HAP-1 (cell line): ENCODE measurements at places on chromosomes 7 and 10.
A peak's percentile ranks its signal among the peaks of the same experiment; 100 is the strongest.

- DNase-seq: no peak
Measured at GRCh38 chr7:22718200-22718711, 8.7 kb upstream of the IL6 start.

GRCh38 chr10:58266826-58267712, 625 bp downstream of the IPMK start:
- DNase-seq: peak; percentile 79

GRCh38 chr10:104731192-104731591, 90.1 kb downstream of the SORCS3 start:
- DNase-seq: no peak

- peak; percentile 66 for DNase-seq
Measured at GRCh38 chr7:47497367-47498096, 84.4 kb downstream of the TNS3 start.

GRCh38 chr10:31822150-31822549, 106.5 kb downstream of the ARHGAP12 start:
- DNase-seq: no peak

- no peak for DNase-seq
Measured at GRCh38 chr7:45080265-45080957, 8.4 kb downstream of the NACAD start.

DNA sequence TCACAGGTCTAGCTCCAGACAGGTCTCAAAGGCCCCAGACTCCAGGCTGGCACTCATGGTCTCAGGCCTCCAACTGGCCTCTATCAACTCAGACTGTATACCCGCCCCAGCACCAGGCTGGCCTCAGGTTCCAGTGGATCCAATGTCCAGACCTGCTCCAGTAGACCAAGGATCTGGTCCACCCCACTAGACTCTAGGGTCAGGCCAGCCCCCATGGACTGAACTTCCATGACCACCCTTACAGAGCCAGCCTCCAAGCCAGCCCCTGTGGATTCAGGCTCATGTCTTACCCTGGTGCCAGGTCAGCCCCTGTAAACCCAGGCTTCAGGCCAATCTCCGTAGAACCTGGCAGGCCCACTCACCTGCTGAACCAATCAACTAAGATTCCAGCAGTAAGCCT, 16.8 kb upstream of the GNAT3 start:
- DNase-seq: no peak

DNA sequence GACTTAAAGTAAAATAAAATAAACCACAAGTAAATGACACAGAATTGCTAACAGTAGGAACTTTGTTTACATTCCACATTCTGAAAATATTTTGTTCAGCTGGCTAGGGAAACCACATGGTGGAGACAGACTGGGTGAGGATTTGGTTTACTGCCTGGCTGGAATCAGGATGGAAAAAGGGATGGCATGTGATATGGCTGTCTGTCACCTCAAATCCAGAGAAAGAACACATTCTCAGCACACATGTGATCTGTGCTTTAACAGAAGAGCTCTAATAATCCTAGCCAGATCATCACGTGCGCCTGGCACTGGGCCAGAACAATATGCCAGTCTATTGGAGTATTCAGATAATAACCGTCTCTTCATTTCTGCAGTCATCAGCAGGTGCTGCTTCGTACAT, 90.9 kb upstream of the PIP4K2A start:
- DNase-seq: no peak

GRCh38 chr7:128434413-128435326, 21.0 kb upstream of the HILPDA start:
- no peak for DNase-seq

- no peak for DNase-seq
Measured at GRCh38 chr7:84092207-84092606, 102.4 kb downstream of the SEMA3A start.

- DNase-seq: no peak
Measured at GRCh38 chr10:9018195-9019173, 964.0 kb downstream of the GATA3 start.

GRCh38 chr7:140426130-140426529, 22.3 kb downstream of the RAB19 start:
- no peak for DNase-seq

DNA sequence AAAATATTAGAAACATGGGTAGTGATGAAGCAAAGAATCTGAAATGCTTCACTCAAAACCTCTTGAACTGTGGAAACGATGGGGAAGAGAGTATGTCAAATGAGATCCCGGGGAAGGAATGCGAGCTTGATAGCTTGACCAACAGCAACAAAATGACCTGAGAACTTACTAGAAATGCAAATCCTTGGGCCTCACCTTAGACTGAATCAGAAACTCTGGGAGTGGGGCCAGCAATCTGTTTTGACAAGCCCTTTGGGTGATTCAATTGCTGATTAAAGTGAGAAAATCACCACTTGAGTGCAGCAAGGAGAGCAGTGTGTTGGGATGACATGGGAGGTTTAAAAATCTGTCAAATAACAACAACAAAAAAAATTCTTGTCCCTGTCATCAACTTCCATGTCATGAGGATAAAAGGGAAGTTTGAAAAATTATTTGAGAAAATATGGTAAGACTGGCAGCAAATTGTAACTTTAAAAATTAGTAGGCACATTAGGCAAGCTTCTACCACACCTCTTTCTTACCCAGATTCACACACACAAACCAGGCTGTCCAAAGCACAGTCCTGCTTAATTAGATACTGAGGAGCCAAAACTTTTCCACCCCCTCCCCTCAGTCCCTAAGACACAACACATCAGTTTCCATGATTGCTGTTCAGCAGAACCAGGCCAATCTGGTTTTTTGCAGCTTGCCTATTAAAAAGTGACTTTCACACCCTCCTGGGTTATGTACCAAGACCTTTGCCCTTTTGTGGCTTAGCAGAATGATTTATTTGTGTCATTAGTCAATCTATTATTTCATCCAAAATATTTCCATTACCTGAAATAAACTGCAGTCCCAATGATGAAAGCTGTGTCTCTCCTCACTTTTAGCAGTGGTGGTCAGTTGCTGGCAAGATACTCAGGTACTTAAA, 15.6 kb downstream of the CALCR start:
- no peak for DNase-seq

DNA sequence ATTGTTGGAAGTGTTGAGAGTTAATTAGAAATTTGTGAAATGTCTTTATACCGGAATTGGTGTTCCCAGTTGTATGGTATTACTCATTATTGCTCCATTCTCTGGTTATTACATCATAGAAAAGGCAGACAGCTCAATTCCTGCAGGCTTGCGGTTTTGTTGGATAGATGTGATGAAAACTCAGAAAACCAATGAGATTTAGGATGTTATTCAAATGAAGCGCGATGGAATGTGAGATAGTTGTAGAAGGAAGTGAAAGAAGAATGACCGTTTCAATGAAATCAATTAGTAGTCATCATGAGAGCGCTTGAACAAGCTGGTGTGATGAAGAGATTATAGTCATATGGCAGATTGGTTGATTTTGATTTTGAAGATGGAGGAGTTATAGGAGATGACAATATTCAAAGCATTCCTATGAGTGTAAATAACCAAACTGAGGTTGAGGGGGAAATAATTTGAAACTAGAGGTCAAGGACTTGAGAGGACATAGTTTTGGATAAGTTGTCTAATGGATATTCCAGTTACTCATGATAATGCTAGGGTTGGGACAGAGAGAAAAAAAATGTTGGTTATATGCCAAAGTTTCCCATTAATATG, 991.5 kb downstream of the NRG3 start:
- no peak for DNase-seq

DNA sequence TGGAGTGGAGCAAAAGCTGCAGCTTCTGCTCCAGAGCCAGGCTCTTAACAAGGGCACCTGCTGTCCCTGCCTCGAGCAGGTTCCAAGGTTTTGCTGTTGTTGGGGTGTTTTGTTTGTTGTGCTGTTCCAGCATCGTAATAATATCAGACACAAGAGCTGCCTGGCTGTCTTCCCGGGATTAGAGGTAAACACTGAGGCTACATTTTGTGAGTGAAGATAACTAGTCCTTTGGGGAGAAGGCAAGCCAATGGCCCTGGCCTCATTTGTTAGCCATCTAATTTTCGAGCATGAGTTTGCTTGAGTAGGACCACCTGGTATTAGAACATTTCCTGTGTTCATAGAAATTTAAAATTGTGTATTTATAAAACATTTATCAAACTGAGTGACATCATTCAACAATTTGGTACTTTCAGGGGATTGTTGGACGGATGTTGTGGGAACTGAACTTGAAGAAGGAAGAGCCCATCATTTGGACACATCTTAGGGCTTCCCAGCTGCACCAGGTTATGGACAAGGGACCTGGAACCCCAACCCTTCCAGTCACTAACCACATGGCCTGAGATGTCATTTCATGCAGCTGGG, 555.0 kb downstream of the TNS3 start:
- no peak for DNase-seq

GRCh38 chr7:68865351-68866199, 732.7 kb upstream of the AUTS2 start:
- DNase-seq: no peak

DNA sequence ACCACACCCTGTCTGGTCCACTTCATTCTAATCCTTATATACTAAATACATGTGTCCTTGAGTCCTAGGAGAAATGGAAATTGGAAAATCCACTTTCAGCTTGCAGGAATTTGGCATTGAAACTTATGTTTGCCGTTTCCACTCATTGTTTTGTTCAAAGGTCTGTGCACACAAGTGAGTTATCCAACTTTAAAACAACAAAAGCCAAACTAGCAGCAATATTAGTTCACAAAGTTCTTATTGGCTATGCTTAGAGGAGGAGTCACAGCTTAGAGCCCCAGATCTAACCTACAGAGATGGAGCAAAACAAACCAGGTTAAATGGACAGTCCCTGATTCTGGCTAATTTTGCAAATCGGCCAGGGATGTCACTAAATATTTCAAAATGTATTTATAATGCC, 44.6 kb upstream of the AFAP1L2 start:
- no peak for DNase-seq

- DNase-seq: no peak
Measured at GRCh38 chr10:77498829-77499228, 138.8 kb downstream of the KCNMA1 start.

DNA sequence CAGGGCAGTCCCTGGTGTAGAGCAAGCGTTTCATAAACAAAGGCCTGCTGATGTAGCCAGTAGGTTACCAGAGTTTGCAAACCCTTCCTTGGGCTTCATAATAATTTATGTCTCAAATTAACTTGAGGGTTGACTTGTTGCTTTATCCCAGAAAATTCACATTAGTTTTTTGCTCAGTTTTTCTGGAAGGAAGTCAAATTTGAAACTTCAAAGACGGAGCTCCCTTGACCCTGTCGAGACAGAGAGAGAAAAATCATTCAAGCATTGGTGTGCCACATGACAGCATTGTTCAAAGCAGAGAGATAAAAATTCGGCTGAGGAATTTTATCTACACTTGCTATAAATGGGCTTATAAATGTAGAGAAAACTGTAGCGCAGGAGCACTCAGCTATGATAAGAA, 627.7 kb downstream of the TNS3 start:
- no peak for DNase-seq

DNA sequence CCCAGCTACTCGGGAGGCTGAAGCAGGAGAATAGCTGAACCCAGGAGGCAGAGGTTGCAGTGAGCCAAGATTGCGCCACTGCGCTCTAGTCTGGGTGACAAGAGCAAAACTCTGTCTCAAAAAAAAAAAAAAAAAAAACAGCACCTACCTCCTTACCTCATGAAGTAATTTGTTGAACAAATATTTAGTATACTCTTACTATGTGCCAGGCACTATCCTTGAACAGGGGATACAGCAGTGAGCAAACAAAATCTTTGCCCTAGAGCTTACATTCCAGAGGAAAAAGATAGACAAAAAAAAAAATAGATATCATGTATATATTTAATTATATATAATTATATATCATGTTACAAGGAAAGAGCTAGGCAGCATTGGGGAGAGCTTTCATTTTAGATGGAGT, 36.4 kb upstream of the HERPUD2 start:
- DNase-seq: no peak

GRCh38 chr7:99953649-99954048, 22.2 kb downstream of the AZGP1 start:
- no peak for DNase-seq

GRCh38 chr7:520503-521161, 986 bp upstream of the PDGFA start:
- no peak for DNase-seq

- DNase-seq: peak; percentile 4
Measured at GRCh38 chr7:1691601-1692514, 21.8 kb downstream of the ELFN1 start.

DNA sequence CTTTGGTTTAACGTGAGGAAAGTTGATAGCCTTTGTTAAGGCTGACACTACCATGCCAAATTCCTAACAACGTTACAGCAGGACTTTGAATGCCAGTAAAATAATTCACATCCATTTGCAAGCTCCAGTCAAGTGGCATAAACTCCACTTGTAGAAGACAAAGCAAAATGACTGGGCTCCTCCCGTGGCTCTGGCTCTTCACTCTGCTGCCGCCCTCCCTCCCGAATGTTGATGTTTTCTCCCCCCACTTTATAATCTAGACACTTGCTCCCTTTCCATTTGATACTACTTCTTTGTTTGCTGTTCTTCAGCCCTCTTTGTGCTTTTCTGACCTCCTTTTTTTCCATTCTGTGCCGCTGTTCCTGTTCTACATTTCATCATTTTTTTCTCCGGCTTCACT, 22.8 kb upstream of the ITGB8 start:
- peak; percentile 52 for DNase-seq

- no peak for DNase-seq
Measured at GRCh38 chr10:6507311-6507710, 72.8 kb downstream of the PRKCQ start.

GRCh38 chr7:133109816-133110215, 27.9 kb upstream of the CHCHD3 start:
- DNase-seq: no peak

- DNase-seq: peak; percentile 8
Measured at GRCh38 chr10:53744746-53745145, 972.2 kb upstream of the MBL2 start.

GRCh38 chr10:71081229-71081560, 131.2 kb upstream of the UNC5B start:
- DNase-seq: peak; percentile 4

DNA sequence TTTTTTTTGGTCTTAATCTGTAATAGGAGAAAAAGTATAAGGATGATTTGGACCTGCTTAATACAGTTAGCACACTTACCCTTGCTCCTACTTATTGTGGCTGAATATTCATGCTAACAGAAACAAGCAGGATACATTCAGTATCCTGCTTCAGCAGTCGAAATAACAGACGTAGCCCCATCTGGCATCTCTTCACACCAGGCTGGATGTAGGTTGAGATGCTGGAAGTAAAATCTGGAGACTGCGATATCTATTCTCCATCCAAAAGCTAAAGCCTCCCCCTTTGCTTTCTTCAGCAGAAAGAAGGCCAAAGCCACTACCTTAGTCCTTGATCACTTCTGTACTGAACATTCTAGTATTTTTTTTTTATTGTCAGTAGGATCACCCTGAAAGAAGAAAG, 537.4 kb downstream of the AUTS2 start:
- no peak for DNase-seq

DNA sequence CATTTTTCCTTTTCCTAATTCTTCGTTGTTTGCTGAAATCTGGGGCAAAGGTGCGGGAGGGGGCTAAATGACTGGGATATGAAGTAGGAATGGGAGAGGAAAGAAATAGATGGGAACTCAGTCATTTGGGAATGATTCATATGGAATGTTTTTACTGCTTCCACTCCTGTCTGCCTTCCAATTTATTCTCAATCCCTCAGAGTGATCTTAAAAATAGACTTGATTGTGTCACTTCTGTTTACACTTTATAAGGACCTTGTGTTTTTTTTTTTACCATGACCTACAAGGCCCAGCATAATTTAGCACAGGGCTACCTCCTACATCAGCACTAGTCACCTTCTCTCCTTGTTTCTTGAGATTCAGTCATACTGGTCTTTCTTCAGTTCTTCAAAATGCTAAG, 97.9 kb downstream of the PTEN start:
- DNase-seq: no peak

GRCh38 chr10:7625836-7626235, 40.9 kb downstream of the ITIH5 start:
- DNase-seq: no peak

- DNase-seq: no peak
Measured at GRCh38 chr10:3485057-3485686, 299.8 kb downstream of the KLF6 start.
